ENCODE measurements at places on chromosomes 3 and 15.

GRCh38 chr3:127831723-127832172 is 9.4 kb upstream of the MGLL start:
- no peak for DNase-seq

GRCh38 chr15:93143186-93143585 is 54.2 kb upstream of the RGMA start:
- no peak for DNase-seq

- no peak for DNase-seq
These were observed 126.5 kb upstream of the GRM7 start for GRCh38 chr3:6734395-6734746.

GRCh38 chr3:1805331-1805730 is 293.3 kb upstream of the CNTN4 start:
- DNase-seq = no peak

DNA sequence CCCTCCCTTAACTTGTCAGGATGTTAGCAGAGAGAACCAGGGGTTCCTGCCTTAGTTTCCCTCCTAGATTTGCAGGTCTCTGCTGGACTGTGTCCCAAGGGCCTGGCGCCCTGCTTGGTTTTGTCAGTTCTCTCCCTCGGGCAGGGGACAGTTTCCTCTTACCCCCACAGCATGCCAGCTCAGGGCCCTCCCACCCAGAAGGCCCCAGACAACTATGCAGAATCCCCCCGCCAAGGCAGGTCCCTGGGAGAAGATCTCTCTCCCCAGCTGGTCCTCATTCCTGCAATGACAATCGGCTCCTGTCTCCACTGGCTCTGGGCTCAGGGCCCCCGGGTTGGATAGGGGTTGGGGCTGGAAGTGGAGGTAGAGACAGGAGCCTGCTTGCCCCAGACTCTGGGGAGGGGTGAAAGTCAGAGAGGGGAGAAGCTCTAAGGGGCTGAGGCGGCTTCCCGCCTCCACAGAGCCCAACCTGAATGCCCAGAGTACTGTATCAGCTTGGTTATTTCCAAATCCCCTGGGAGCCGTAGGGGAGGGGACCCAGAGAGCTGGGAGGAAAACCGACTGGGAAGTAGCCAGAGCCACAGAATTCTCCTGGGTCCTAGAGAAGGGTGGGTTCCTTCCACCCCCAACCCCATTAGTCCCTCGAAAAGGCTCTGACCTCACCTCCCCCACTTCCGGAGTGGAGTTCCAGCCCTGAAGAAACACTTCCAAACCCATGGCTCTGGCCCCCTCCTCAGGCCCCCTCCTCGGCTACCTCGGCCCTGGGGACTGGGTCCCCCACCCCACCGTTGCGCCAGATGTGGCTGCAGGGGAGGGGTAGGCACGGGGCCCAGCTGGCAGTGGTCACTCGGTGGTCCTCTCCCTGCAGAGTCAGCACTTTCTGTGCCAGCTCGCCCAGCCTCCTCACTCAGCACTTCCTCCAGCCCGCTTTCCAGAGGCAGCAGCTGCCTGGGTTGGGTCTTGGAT is 3.8 kb upstream of the LOXL1 start:
- no peak for DNase-seq

DNA sequence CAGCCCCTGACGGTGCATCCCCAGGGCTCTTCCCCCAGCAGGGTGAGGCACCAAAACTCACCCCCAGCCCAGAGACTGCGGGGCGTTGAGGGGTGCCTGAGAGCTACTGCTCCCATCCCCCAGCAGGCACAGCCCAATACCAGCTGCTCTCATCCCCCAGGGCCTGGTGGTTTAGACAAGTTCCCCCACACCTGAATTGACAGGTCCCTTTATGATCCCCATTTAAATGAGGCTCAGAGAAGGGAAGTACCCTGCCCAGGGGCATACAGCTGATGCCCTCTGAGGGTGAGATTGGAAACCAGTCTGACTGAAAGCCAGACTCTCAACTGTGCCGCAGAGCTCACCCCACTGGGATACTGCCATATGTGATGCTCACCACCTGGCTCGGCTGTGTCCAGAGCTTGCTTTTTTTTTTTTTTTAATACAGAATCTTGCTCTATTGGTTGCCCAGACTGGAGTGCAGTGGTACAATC is 20.1 kb downstream of the DUSP7 start:
- DNase-seq = no peak

DNA sequence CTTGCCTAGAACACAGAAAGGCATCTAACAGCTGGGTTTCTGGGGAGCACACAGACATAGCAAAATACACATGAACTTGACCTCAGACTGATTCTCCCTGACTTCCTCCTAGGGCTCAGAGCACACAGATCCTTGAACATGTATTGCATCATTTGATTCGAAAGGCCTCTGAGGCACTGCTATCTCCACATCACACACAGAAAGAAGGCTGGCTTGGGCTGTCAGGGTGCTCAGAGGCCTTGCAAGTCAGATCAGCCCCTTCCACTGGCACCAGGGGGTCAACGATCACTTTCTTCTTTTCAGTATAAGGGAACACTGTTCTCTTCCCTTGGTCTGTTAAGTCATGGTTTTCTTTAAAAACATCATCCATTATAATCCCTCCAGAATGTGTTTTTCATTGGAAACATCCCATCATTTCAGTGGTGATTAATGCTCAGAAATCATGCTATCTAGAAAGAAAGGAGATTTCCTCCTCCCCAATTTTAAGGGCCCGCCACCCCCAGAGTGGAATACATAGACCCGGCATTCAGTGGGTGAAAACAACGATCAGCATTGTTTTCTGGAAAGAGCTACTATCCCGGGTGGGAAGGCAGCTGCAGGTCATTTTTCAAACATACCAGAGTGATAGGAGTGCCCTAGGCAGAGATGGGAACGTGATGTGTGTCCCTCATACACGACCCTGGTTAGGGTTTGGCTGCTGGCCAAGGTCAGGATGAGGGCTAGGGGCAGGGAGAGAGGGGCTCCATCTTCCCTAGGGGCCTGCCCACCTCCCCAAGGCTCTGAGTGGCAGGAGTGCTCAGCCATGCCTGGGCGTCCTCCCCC is 253.3 kb upstream of the LYSMD4 start:
- no peak for DNase-seq

DNA sequence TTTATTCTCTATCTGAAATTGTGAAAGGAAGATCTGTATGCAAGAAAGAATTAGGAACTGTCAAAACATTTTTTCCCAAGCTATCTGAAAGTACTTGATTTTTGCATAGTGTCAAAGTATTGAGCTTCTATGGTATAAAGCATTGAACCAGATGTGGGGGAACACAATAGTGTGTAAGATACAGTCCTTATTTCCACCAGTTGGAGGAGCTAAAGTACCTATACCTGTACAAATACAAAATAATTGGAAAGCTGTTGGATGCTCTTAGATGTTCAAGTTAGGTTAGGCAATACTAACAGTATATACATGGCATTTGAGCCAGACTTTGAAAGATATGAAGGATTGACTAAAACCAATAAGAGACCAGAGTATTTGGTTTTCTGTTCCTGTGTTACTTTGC is 148.4 kb downstream of the B3GALNT1 start:
- DNase-seq = no peak

GRCh38 chr3:52245322-52246263 is at the start of gene PPM1M:
PPM1M (plus strand) TSS chr3:52245759; CDS start chr3:52245825, 66 bp downstream.
- DNase-seq = no peak
